Karpas-422 (cell line): ENCODE measurements at places on chromosomes 7 and 10. TPM values are rescaled to one million over a fixed set of nuclear protein-coding genes. Genes with fewer than 3 reads are reported as not detected.

DNA sequence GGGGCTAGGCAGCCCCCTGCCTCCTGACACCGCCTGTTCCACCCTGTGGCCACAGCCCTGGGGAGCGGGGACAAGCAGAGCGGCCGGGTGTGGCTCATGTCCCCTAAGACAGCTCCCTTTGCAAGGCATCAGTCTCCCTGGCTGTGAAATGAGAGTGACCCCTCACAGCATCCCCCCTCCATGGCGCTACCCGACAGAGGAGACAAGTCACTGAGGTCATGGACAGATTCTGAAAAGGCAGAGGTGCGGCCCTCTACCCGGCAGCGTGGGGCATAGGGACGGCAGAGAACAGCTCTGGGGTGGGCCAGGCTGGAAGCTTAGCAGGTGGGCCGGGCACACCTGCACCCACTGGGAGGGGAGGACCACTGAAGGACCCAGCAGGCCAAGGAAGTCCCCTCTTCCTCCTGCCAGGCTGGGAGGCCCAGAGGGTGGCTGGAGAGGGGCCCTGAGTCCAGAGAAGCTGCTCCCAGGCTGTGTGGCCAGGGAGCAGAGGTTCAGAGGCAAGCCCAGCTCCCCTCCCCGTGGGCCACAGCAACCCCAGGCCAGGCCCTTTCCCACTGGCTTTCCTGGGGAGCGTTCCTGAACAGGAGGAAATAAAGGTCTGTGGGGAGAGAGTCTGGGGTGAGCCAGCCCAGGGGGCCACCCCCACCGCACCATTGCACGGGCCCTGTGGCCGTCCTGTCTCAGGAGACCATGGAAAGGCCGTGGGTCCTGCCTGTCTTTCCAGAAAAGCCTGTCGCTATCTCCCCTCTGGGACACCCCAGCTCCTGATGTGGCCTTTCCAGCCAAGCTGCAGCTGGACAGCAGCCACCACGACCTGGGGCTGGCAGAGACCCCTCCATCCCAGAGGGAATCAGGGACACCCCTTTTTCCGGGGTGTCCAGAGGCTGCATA, 1.7 kb downstream of the ADAP1 start:
- no peak overlapping the region for H3K27ac ChIP-seq
- H3K4me1 ChIP-seq, result peaks cover 15% of the 10 kb centered on the region
- no peaks in the 10 kb centered on the region for H3K36me3 ChIP-seq
- H3K27me3 ChIP-seq, result no peaks in the 10 kb centered on the region

TRIM50 gene
- total RNA-seq, result not detected in 2 replicates

CYP26C1 gene
- 0.14 and 0.30 TPM in 2 replicates for total RNA-seq

CYP3A4 gene
- total RNA-seq, result not detected in 2 replicates

- no peak overlapping the region for H3K4me3 ChIP-seq
- DNase-seq, result no peak
- H3K27ac ChIP-seq, result no peak overlapping the region
- H3K4me1 ChIP-seq, result no peaks in the 10 kb centered on the region
- no peaks in the 10 kb centered on the region for H3K36me3 ChIP-seq
These were observed 334.4 kb downstream of the ADARB2 start for GRCh38 chr10:1402816-1403507.

DNA sequence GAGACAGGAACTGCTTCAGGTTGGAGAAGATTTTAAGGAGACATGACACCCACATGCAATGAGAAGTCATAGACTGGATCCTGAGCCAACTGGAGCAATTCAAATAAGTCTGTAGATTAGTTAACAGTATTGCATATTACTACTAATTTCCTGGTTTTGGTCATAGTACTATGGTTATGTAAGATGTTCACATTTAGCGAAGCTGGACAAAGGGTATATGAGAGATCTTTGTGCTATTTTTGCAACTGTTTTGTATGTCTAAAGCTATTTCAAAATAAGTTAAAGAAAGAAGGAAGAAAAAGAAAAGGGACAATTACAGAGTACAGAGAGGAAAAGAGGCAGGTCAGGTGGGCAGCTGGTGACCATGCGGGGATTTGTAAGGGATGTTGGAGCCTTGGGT, 116.5 kb upstream of the SVIL start:
- no peak overlapping the region for H3K4me3 ChIP-seq
- no peak for DNase-seq
- no peaks in the 10 kb centered on the region for H3K27me3 ChIP-seq
- no peaks in the 10 kb centered on the region for H3K4me1 ChIP-seq
- no peaks in the 10 kb centered on the region for H3K36me3 ChIP-seq

HOXA11 gene
- total RNA-seq, result not detected in 2 replicates

DNA sequence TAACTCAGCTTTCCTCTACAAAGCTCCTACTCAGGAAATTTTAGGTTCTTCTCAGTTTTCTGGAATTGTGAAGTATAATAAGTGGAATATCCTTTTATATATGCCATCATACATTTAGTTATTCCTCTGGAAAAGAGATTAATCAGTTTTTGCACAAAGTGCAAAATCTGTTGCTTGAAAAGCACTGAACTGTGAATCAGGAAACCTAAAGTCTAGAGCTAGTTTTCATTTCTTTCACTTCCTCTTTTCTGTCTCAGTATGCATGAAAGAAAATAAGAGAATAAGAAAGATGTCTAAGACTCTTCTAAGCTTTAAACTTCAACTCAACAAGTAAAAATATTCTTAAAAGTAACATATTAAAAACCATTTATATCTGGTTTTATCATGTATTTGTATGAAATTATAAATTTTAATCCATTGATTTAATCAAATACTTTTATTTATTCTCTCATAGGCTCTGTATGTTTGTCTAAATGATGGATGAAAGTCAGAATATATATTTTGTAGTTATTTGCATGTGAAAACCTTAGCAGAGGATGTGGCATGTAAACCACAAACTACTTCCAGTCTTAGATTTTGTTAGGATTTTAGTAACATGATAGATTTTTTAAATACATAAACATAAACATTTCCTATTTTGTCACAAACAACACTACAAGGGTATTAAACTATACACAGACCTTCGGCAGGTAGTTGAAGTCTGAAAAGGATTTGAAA, 1073.0 kb downstream of the XPNPEP1 start:
- DNase-seq, result peak; percentile 70
- no peak overlapping the region for H3K4me3 ChIP-seq
- peaks cover 4% of the 10 kb centered on the region; the same call in 1 of the 2 replicates for H3K4me1 ChIP-seq
- no peak overlapping the region for H3K27ac ChIP-seq

DNA sequence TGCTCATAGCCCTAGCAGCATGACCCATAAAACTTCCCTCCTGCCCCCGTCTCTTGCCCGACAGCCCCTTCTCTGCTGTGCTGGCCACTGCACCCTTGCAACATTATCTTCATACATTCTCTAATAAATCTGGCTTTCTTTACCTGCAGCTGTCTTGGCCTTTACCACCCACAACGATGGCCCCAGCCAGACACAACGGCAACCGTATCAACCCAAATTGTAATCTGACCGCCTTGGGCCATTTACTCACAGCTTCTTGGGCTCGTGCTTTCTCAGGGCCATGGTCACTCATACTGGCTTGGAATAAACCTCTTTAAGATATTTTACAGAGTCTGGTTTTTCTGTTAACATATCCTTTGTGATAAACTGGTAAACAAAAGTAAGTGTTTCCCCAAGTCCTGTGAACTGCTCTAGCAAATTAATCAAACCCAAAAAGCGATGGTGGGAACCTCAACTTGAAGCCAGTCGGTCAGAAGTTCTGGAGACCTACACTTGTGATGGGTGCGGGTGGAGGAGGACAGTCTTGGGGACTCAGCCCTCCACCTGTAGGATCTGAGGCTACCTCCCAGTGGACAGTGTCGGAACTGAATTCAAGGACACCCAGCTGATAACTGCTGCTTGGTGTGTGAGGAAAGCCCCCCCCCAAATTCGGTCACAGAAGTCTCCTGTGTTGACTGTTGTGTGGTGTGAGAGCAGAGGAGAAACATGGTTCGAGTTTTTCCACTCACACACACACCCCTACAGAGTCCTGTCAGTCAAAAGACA, 87.6 kb upstream of the ATP6V0A4 start:
- no peak overlapping the region for H3K27ac ChIP-seq
- H3K4me1 ChIP-seq, result no peaks in the 10 kb centered on the region
- H3K27me3 ChIP-seq, result no peaks in the 10 kb centered on the region
- no peak for DNase-seq
- H3K4me3 ChIP-seq, result no peak overlapping the region

DNA sequence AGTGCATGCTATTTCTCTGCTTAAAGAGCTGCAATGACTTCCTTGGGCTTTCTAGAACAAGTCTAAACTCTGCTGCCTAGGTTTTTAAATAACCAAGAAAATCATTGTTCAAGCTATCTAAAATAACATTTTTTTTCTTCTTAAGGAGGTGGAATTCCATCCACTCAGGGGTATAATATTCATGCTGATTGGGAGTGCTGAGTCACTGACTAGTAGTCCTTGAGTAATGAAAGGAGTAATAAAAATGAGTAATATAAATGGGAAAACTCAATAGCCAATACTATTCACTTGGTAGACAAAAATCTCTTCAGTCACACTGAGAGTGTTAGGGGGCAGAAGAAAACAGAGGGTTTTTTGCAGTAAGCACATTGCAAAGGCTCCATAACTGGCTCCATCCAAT, 72.0 kb downstream of the GFRA1 start:
- no peak for DNase-seq
- H3K27ac ChIP-seq, result no peak overlapping the region
- H3K36me3 ChIP-seq, result no peaks in the 10 kb centered on the region
- H3K4me3 ChIP-seq, result no peak overlapping the region
- no peaks in the 10 kb centered on the region for H3K4me1 ChIP-seq

- no peaks in the 10 kb centered on the region for H3K36me3 ChIP-seq
- DNase-seq, result no peak
- H3K27ac ChIP-seq, result no peak overlapping the region
- no peak overlapping the region for H3K4me3 ChIP-seq
- H3K27me3 ChIP-seq, result no peaks in the 10 kb centered on the region
These were observed 219.0 kb upstream of the NRG3 start for GRCh38 chr10:81655986-81656385.

- no peak overlapping the region for H3K4me3 ChIP-seq
- no peaks in the 10 kb centered on the region for H3K27me3 ChIP-seq
- H3K4me1 ChIP-seq, result no peaks in the 10 kb centered on the region
- H3K27ac ChIP-seq, result no peak overlapping the region
- H3K36me3 ChIP-seq, result no peaks in the 10 kb centered on the region
- no peak for DNase-seq
These were observed 2.6 kb upstream of the DLX6 start for GRCh38 chr7:97002555-97003261.

DNA sequence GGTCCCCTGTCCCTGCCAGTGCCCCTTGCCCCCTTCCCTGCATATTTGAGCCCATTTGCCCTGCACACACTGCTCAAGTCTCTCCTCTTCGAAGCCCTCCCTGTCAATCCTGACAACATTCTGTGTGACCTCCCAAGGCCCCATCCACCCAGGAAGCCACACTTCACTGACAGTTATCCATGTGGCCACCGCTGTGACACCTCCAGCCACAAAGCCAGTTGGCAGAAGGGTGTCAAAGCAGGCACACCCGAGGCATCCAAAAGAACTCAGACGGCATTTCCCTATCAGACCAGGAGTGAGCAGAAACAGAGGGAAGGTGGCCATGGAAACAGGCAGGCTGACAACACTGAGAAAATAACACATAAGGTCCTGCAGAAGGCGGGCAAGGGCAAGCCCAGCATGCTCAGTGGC, 4.6 kb downstream of the POLM start:
- peaks cover 34% of the 10 kb centered on the region for H3K36me3 ChIP-seq
- H3K4me3 ChIP-seq, result no peak overlapping the region
- no peak overlapping the region for H3K27ac ChIP-seq
- H3K27me3 ChIP-seq, result no peaks in the 10 kb centered on the region
- no peak for DNase-seq

MTPN gene
- total RNA-seq, result 60.5 and 140 TPM in 2 replicates
